T-helper 17 cell (primary cell): ENCODE measurements at places on chromosomes 1 and 21.

- H3K36me3 ChIP-seq: no peaks in the 10 kb centered on the region
- H3K27me3 ChIP-seq: no peaks in the 10 kb centered on the region
- H3K4me3 ChIP-seq: no peak overlapping the region
- DNase-seq: no peak
- H3K4me1 ChIP-seq: no peaks in the 10 kb centered on the region
- no peak overlapping the region for H3K27ac ChIP-seq
These were observed 99.6 kb downstream of the ODF2L start for GRCh38 chr1:86296305-86297205.

DNA sequence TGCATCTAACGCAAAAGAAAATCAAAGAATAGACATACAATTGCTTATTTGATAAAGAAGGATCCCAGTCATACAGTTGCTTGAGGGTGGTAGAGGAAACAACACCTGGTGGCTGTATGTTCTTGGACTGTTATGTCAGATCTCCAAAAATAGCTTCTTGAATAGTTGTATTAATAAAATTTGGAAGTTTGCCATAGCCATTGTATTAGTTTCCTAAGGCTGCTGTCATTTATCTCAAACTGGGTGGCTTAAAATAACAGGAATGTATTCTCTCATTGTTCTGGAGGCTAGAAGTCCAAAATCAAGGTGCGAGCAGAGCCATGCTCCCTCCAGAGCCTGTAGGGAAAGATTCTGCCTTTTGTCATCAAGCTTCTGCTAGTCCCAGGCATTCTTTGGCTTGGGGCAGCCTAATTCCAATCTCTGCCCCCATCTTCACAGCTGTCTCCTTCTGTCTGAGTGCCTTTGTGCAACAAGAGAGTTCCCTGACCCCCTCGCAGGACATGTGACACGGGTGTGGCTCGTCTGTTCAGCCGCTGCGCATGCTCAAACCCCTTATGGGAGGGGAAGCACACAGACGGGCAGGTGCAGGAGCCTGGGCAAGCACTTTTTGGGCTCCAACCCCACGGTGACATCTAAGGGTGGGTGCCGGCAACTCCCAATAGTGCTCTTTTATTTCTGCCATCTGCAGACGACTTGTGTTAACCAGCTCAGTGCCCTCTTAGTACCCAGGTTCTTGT lies 21.7 kb upstream of the GRIK1 start:
- H3K27ac ChIP-seq: no peak overlapping the region
- H3K27me3 ChIP-seq: peaks cover 5% of the 10 kb centered on the region
- no peaks in the 10 kb centered on the region for H3K36me3 ChIP-seq

- peaks cover 22% of the 10 kb centered on the region for H3K4me1 ChIP-seq
- H3K36me3 ChIP-seq: peaks cover 2% of the 10 kb centered on the region
- H3K4me3 ChIP-seq: no peak overlapping the region
- no peak overlapping the region for H3K27ac ChIP-seq
These were observed 32.8 kb upstream of the CD1D start for GRCh38 chr1:158147869-158148268.

GRCh38 chr21:46621457-46622182 lies 13.9 kb upstream of the PRMT2 start:
- no peak for DNase-seq
- no peaks in the 10 kb centered on the region for H3K27me3 ChIP-seq
- peak overlapping the region; percentile 91 for H3K27ac ChIP-seq
- peaks cover 21% of the 10 kb centered on the region for H3K4me1 ChIP-seq
- H3K4me3 ChIP-seq: peak overlapping the region; percentile 1

DNA sequence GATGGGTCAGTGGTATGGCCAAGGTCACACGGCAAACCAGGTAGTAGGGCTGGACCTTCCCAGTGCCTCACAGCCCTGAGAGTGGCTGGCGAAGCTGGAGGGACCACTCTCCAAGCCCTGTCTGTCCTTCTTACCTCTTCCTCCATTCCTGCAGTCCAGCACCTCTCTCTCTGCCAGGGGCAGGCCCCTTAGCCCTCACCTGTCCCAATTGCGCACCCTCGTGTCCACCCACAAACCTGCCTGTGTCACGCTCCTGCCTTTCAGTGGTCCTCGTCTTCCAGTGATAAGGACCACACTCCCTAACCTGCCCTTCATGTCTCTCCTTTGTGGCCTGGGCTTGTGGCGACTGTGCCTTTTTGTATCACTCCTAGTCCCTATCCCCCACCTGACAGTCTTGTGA lies 3.4 kb downstream of the PODN start:
- no peak overlapping the region for H3K27ac ChIP-seq
- peaks cover 11% of the 10 kb centered on the region for H3K4me1 ChIP-seq
- peaks cover 51% of the 10 kb centered on the region for H3K27me3 ChIP-seq

DNA sequence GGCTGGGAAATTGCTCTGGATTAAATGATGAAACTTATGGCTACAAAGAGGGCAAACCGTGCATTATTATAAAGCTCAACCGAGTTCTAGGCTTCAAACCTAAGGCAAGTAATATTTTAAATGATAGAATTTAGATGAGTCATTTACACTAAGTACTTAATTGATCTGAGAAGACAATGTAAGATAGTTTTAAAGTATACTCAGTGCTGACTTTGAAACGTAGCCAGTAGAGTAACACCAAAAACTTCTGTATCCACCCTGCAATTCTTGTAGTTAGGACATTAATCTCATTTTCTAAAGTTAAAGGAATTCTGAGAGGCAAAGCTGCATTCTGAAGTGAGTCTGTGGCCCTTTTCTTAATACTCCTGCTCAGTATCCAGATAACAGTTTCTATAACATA lies 20.8 kb downstream of the ATP1B1 start:
- no peaks in the 10 kb centered on the region for H3K27me3 ChIP-seq
- no peak overlapping the region for H3K27ac ChIP-seq
- DNase-seq: no peak
- H3K4me1 ChIP-seq: no peaks in the 10 kb centered on the region
- no peak overlapping the region for H3K4me3 ChIP-seq
